ENCODE measurements at places on chromosomes 2 and 18.

DNA sequence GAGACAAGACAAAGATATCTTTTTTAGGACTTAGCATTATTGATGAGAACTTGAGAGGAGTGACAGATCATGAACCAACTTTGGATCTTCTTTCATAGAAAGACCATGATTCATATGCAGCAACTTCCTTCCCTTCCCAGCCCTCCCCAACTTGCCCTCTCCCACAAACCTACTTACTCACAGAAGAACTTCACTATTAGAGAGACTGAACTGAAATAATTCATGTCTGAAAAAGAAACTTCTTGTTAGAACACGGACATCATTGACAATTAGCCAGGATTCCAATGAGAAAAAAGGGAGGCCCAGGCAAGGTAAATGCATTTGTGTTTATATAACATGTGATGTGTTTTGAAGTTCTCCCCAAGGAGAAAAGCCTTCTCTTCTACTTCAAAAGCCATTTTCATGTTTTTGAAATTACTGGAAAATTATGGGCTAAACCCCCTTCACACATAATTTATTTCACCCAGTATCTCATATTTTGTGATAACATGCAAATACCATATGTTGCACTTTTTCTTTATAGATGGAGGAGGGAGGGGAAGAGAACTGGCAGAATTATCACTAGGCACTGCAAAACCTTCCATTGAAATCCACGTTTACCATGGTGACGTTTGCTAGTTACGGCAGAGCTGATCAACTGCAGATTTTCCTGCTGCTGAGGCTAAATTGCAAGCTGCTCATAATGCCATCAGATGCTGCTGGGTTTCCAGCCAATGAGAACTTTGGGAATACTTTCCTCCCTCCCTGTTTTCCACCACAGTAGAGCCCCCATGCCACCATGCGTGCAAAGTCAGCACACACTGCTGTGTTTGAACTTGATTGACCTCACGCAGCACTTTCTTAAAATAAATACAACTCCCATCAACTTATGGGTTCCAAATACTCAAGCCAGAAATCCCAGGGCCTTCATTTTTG lies 294.7 kb downstream of the MEIS1 start:
- DNase-seq = no peak

DNA sequence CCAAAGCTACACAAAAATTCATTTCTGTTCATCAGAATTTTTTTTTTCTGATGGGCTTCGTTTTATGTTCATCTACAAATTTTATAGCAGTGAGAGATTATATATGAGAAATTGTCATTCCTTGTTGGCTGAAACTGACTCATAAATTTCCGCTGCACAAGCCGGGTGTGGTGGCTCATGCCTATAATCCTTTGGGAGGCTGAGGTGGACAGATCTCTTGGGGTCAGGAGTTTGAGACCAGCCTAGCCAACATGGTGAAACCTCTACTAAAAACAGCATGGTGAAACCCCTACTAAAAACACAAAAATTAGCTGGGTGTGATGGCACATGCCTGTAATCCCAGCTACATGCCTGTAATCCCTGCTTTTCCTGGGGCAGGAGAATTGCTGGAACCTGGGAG lies 72.0 kb downstream of the PLEKHM3 start:
- no peak for DNase-seq

GRCh38 chr18:74669136-74669798 lies 71.6 kb downstream of the ZNF407 start:
- DNase-seq = no peak

GRCh38 chr2:235806986-235807750 lies 313.3 kb downstream of the AGAP1 start:
- DNase-seq = no peak

GRCh38 chr18:990197-990596 lies 85.5 kb downstream of the ADCYAP1 start:
- no peak for DNase-seq

DNA sequence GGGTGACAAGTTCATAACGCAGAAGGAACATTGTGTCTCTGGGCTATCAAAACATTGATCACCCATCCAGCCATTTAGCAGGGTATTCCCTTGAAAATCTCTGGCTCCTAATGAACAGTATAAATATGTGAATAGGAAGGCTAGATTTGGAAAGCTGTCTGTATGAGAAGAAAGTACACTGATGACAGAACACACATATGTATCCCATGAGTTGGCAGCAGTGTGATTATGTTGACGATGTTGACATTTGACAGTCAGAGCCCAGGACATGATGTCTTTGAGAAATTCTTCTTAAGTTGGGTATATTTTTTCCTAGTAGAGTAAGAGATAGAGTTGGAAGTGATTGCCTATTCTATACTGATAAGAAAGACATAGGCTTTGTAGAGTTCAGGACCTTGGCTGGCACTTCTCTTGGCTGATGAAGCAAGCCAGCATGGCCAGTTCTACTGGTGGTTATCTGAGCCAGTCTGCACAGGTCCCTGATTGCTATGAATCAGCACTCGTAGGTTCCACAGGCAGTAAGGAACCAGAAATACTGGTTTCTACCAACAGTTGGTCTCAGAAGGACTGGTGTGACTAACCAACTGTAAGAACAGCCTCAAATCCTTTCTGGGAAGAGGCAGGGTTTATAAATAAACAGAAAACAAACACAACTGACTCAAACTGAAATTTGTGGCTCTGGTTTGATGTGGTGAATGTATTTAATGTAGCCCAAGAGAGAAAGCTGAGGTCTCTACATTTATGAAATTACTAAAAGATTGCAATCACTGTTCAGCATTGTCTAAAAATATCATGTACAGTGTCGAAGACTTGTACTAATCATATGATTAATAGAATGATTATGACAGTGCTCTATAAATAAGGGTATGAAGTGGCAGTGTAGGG lies 43.9 kb upstream of the RAPH1 start:
- no peak for DNase-seq

DNA sequence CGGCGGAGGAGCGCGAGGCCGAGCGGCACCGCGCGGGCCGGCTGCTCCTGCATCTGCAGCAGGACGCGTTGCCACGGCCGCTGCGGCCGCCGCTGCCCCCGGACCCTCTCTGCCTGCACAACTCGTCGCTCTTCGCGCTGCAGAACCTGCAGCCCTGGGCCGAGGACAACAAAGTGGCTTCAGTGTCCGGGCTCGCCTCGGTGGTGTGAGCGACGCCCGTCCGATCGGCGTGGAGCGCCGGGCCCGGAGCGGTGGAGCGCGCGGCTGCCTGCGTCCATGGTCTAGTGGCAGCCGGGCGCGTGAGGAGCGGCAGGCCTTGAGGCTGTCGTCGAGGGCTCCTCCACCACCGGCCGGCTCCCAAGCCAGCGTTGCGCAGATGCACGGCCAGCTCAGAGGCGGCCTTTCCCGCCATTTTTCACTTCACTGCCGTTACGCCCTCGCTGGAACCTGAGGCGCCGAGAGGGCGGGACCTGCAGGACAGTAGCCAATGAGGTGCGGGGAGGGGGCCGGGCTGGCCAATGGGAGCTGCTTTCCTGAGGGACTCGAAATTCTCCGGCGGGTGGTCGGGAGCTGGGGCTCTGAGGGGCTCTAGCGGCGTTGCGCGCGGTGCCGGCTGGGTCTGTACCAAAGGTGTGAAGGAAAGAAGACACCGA lies 1.9 kb downstream of the TLX2 start:
- DNase-seq = peak; percentile 56

DNA sequence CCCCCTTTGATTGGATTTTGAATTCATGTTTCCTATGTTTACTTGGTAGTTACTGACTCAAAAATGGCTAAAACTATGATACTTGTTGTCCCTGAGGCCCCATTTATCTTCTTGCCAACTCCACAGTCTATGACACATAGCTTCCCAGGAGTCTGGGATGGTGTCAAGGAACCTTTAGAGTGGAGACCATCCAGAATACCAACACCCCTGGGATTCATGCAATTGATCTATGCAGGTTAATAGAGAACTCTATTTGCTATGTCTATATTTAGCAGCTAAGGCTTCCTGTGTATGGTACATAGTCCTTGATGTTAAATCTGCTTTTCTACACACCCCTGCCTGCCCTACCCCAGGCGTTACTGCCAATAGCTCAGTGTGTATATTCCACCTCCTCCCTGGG lies 218.5 kb upstream of the HDAC4 start:
- DNase-seq = no peak

DNA sequence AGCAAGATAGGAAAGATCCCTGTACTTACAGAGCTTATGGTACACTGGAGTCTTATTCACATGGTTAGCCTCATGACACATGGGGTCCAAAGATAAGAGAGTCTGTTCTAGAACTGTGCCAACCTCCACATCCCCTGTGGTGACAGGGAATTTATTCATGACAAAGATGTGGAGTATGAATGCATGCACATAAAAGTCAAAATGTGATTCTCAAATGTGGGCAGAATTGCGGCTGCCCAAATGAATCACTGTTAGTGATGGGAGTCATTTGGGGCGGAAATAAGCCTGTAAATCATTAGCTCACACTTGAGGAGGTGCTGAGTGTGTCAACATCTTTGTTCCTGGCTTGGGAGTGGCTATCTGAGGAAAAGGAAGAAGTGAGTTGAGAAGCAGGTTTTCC lies 560.6 kb downstream of the SLC4A3 start:
- DNase-seq = no peak

- no peak for DNase-seq
Observed at GRCh38 chr18:79356435-79356834, 39.3 kb upstream of the NFATC1 start.

- DNase-seq = no peak
Observed at GRCh38 chr2:166106431-166107015, 21.3 kb downstream of the SCN1A start.

DNA sequence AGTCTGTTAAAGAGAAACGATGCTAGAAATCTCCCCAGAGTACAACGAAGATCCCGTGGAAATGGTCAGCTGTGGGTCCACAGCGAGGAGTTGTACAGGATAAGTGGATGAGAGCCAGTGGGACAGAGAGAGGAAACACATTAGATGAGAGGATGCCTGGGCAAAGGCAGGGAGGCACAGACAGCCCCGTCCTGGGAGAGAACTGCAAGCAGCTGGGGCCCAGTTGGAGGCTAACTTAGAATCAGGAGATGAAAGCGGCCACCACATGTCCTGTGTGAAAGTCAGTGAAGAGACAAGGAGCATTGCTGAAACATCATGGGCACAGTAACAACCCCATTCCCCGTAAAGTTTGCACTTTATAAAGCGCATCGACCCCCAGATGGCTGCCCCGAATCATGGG lies 157.5 kb downstream of the RAPGEF4 start:
- DNase-seq = no peak

- DNase-seq = no peak
Observed at GRCh38 chr2:47508080-47508479, 105.1 kb downstream of the MSH2 start.

DNA sequence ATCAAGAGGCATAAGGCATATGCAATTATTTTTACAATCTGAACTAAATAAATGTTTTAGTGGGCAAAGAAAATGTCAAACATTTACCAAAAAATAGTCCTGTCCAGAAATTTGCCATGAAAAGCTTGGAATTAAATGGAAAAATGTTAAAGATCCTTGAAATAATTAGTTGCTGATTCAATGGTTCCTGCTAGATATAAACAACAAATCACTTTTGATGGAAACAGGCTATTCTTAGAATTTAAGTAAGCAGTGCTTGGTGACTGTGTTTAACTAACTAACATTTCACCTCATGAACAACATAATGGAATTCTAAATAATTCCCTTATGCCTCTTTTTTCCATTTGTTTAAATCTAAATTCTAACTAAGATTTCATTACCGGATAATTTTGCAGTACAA lies 3.9 kb downstream of the RND3 start:
- no peak for DNase-seq

GRCh38 chr2:1222056-1222455 lies 191.2 kb upstream of the TPO start:
- DNase-seq = no peak

DNA sequence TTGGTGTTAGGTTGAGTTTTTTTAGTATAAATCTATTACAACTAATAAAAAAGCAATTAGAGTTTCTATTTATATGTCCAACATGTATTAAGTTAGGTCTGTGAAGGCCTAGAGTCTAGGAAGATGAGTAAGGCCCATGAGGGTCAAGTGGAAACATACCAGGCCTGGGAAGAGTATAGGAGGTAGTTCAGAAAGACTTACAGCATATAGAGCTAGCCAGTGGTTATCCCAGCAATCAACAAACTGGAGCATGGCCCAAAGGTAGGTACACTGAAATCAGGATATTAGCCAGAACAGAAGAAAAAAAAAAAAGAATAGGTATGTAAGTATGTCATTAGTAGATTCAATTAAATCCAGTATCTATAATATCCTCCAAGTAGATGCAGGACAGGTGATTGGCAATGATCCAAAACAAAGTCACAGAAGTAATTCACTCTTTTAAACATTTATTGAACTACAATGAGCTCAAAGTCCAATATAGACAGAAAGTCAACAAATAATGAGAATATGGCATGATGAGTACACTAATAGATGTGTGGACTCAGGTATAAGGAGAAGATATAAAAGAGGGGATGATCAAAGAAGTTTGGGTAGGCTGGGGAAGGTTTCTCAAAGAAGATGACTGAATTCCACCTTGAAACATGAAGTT lies 70.3 kb downstream of the IKZF2 start:
- DNase-seq = no peak

DNA sequence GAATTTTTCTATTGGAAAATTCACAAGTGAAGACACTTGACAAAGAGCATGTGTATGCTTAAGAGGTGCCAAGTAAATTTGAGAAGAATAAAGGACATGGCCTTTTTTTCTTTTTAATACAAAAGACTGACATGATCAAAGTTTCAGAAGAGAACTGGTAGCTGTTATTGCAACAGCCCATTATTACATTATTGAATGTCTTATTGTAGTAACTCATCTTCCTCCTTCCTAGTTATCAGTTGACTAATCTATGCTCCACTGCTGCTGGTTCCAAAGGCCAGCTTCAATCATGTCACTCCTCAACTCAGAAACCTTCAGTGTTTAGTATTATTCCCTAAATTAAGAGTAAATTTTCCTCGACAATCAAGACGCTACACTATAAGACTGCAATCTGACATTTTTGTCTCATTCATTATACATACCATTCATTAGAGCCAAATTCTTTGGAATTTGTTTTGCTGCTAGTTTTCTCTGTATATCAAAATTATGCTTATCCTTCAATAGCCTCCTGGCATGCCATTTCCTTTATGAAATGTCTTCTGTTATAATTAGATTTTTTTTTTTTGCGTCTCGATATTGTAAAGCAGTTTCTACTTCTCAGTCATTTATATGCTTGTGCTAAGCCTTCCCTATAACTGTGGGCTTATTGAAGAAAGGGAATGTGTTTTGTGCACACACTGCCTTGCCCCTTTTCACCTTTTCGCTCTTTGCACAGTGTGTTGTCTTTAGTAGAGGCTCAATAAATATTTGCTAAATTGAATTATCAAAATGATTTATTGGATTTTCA lies 27.9 kb downstream of the ITGA4 start:
- DNase-seq = no peak

DNA sequence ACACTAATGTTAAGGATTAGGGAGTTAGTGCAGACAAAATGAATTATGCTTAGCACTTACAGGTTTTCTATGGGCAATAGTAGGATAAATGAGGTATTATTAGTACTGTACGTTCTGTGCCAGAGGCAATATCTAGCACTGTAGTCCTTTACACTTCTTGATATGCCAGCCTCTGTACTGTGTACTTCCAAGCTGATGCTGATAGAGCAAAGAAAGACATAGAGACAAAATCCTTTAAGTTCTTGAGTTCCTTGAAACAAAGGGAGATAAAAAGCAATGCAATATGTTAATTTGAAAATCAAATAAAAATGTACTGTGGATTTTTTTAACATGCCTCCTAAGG lies 1234.0 kb upstream of the NXPH2 start:
- DNase-seq = no peak

GRCh38 chr2:120901201-120901600 lies 165.5 kb downstream of the GLI2 start:
- no peak for DNase-seq

- no peak for DNase-seq
Observed at GRCh38 chr2:203376173-203376572, 48.0 kb downstream of the ABI2 start.

Data from stimulated activated CD8-positive, alpha-beta memory T cell treated with anti-CD3 and anti-CD28 coated beads, Interleukin-7, amount 100 ng/mL, for 24 hours (primary cell).